Immature natural killer cell (primary cell): ENCODE measurements at places on chromosomes 3 and 15.

- no peak for DNase-seq
These were observed 95.9 kb upstream of the TNIK start for GRCh38 chr3:171556148-171556547.

DNA sequence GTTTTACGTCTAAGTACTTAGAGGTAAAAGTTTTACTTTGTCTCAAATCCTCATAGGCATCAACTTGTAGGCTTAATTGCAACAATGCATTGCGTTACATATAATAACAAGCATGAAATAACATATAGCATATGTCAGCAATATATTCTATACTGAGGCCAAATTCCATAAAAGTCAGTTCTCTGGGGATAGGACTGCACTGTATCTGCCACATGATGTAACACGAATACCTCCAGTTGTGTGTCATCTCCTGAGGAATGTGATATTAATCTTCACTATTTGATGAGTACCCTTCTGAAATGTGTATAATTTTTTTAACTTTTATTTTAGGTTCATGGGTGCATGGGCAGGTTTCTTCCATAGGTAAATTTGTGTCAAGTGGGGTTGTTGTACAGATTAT is 126.4 kb downstream of the IMPG2 start:
- DNase-seq: no peak

DNA sequence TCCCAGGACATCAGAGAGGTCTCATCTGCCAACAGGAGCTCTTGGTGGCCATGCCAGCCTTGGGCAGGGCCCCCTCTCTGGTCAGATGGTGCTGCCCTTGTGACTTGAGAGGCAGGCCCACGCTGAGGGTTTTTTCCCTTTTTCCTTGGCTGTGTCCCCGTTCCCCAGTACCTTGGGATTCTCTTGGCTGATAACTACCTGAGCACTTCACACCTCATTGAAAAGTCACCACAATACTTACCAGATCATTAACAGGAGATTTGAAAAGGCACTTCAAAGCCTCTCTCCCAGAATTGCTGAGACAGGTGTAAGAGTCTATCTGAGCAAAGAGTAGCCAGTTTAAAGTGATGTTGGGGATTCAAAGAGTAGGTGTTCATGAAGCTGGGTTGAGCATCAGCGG is 15.1 kb upstream of the TMEM158 start:
- DNase-seq: no peak

GRCh38 chr3:146274833-146275232 is 23.9 kb upstream of the PLSCR4 start:
- no peak for DNase-seq

- no peak for DNase-seq
These were observed 43.2 kb downstream of the ADAMTS7 start for GRCh38 chr15:78768096-78768495.

DNA sequence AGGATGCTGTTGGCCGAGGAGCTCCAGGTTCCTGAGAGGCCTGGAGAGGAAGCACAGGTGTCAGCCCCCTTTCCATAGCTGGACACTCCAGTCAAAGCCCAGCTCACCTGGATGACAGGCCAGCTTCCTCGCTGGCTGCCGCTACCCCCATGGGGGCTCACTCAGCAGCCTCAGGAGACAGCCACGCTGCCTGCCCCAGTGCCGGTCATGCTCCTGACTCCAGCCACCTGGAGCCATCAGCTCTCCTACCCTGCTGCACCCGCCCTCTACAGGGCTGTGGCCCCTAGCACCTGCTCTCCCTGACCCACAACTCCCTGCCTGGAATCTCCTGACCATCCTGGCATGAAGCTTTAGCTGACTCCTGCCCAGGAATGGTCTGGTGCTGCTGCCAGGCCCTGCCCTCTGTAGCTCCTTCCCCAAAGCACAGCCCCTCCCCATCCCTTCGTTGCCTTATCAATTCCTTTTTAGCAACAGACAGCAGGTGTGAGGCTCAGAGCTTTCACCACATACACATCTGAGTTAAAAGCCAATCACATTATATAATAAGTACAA is 94.2 kb downstream of the NUP210 start:
- no peak for DNase-seq

- no peak for DNase-seq
These were observed 22.3 kb upstream of the IL1RAP start for GRCh38 chr3:190491533-190492054.

GRCh38 chr3:175646865-175647264 is 787.7 kb downstream of the NAALADL2 start:
- DNase-seq: no peak

GRCh38 chr15:51321316-51321715 is 17.1 kb downstream of the CYP19A1 start:
- no peak for DNase-seq

GRCh38 chr3:12195231-12195630 is 36.5 kb upstream of the TIMP4 start:
- DNase-seq: no peak

GRCh38 chr15:55116636-55117035 is 80.1 kb downstream of the RSL24D1 start:
- DNase-seq: no peak

- no peak for DNase-seq
These were observed 205.7 kb downstream of the UACA start for GRCh38 chr15:70557521-70558258.

- no peak for DNase-seq
These were observed 915 bp upstream of the KCTD6 start for GRCh38 chr3:58490860-58491501.

DNA sequence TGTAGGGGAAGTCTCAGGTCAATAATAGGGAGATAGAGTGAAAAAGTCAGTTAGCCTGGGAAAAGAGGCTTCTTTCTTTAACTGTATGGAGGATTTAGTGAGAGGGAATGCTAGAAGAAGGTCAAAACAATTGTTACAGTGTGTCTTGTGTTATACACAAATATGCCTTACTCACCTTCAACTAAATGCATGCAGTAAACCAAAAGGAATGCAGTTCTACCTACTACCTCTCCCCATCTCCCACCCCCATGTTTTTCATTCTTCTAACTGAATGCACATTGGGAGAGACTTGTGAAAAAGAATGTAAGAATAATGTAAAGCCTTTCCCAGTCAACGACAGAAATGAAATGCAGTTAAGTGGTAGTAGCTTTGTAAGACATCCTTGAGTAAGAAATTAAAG is 33.8 kb downstream of the CCDC66 start:
- no peak for DNase-seq

DNA sequence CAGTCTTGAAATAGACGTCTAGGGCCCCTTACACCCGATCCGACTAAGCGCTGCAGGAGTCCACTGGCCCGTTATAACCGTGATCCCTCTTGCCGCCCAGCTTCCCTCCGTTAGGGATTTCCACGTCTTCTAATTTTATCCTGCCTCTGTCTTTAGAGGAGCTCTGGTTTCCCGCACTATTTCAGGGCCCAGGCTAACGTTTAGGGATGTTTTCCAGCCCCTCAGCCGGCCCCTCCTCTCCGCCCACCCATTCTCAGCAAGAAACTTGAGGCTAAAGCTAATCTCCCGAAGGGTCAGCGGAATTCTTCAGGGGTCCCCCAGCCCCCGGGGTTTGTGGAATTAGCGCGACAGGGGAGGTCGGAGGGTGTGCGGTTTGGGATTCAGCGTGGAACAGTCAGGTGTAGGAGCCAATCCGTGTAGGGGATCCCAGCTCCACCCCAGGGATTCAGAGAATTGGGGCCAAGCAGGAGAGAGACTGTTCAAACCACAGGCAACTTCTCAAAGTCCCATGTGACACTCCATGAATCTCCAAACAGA is 1.6 kb downstream of the PTX3 start:
- no peak for DNase-seq

DNA sequence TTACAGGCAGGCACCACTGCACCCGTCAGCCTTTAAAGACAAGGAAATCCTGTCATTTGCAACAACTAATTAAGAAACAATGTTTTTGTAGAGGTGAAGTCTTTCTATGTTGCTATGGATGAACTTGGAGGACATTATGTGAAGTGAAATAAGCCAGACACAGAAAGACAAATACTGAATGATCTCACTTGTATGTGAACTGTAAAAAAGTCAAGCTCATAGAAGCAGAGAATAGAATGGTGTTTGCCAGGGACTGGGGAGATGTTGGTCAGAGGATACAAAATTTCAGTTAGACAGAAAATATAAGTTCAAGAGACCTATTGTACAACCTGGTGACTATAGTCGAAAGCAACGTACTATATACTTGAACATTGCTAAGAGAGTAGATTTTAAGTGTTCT is 27.2 kb upstream of the ARPIN start:
- no peak for DNase-seq

- DNase-seq: no peak
These were observed 648.9 kb upstream of the GBE1 start for GRCh38 chr3:82410366-82410765.

DNA sequence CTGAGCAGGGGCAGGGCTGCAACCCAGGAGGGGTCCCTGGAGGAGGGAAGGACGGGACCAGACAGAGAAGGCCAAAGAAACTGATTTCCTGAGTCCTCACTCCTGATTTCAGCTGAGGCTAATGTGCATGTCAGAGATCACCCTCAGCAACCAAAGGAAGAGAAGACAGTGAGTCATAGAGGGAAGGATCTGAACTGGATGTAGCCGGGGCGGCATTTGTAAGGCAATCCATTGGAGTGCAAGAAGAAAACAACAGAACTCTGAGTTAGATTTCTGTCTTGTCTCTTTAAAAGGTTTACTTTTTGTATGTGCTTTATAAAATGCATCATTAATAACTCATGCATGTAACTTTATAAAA is 105.3 kb upstream of the AGBL1 start:
- no peak for DNase-seq

- no peak for DNase-seq
These were observed 9.8 kb downstream of the SYNM start for GRCh38 chr15:99114511-99115299.

GRCh38 chr3:116111765-116112164 is 333.5 kb downstream of the LSAMP start:
- no peak for DNase-seq

GRCh38 chr3:72164635-72164978 is 379.7 kb upstream of the PROK2 start:
- no peak for DNase-seq

DNA sequence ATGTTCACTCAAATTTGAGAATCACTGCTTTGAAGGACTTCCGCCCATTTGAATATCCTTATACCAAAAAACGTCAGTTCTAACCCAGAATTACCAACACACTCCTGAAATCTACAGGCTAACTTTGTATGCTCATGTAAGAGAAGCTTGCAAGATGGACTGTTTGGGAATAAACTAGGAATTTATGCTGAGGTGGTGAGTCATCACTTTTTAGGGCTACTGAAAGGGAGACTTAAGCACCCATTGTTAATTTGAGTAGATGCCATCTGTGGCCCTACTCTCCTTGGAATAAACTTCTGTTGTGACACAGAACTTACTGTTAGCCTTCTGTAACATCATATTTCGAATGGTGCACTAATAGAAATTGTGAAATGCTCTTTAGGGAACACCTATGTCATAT is 74.6 kb downstream of the FGF12 start:
- no peak for DNase-seq

DNA sequence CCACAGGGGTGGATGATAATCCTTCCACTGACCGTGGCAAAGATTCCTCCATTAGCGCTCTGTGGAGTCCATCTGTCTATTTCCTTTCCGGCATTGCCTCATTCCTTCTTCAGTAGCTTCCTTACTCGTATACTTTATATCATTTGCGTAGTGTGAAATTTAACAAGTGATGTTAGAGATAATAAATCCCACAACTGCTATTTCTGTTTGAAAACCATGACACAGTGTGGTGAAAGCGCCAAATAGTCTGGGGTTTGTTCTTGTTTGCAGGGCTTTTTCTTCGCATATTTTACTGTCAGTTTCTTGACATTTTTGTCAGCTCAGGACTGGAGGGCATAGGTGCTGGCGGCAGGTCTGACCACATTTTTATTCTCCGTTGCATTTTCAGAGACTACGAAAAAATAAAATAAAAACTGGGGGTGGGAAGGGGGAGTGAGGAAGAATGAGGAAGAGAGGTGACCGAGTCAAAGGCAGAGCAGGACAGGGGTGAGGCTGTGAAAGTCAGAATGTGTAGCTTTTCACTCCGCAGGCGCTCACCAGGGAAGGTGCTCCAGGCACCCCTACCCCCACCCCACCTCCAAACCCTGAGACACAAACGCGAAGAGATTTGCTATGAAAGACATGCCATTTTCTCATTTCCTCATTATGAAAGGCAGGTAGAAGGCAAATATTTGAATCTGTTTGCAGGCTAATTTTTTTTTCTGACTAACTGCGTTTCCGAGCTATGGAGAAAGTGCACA is 965.0 kb downstream of the MCTP2 start:
- DNase-seq: no peak

GRCh38 chr15:58163985-58164384 is 25.8 kb downstream of the AQP9 start:
- no peak for DNase-seq

- DNase-seq: no peak
These were observed 32.9 kb downstream of the AP3S2 start for GRCh38 chr15:89860891-89861290.
